ENCODE measurements at places on chromosomes 3 and 15. TPM values are rescaled to one million over a fixed set of nuclear protein-coding genes. Genes with fewer than 3 reads are reported as not detected.

The GCSAM gene
- total RNA-seq: 11.8 TPM

The CLEC3B gene
- total RNA-seq: 0.45 TPM

The DOCK3 gene
- total RNA-seq: 3.4 TPM

The CCR4 gene
- total RNA-seq: 20.7 TPM

The CACNA2D3 gene
- not detected for total RNA-seq

The GPR62 gene
- total RNA-seq: not detected

The CHSY1 gene
- total RNA-seq: 37.8 TPM

The MYL3 gene
- not detected for total RNA-seq

The PTH1R gene
- not detected for total RNA-seq

The PCLAF gene
- total RNA-seq: 110 TPM

The AGBL1 gene
- total RNA-seq: not detected

The ZNF501 gene
- total RNA-seq: 4.3 TPM

The MESP2 gene
- total RNA-seq: not detected

The MESP1 gene
- 1.8 TPM for total RNA-seq

The RBMS3 gene
- 0.74 TPM for total RNA-seq

The OXTR gene
- 0.45 TPM for total RNA-seq

The SLC12A6 gene
- total RNA-seq: 44.9 TPM

The TMEM158 gene
- not detected for total RNA-seq

The TIPARP gene
- total RNA-seq: 59.9 TPM

The CKMT1B gene
- total RNA-seq: not detected

The THRB gene
- total RNA-seq: not detected

The SLC9A9 gene
- total RNA-seq: 9.9 TPM

The UBP1 gene
- 73.9 TPM for total RNA-seq

The ST8SIA2 gene
- total RNA-seq: not detected

The PRICKLE2 gene
- total RNA-seq: not detected

The RASL12 gene
- total RNA-seq: not detected

The P2RY1 gene
- 0.28 TPM for total RNA-seq

The RARRES1 gene
- total RNA-seq: not detected

The CASR gene
- not detected for total RNA-seq
